HT1080 (cell line): ENCODE measurements at places on chromosomes 3 and 15.

DNA sequence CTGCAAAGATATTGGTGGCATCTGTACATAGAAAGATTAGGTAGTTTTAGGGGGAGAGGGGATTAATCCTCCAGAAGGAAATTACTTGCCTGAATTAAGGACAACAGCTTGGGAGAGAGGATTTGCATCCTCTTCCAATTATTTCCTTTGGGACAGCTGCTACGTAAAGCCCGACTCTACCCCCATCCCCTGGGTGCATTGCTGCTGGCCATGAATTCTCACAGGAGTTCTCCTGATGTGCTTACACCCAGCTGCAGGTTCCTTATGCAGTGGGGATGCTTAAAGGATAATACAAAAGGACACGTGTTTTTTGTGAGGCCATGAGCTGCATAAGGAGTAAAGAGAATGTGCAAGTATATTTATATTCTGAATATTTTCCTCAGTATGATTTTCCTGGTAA is 132.3 kb downstream of the VPS8 start:
- no peak for DNase-seq

GRCh38 chr3:17840651-17841050 is 98.2 kb upstream of the TBC1D5 start:
- no peak for DNase-seq

DNA sequence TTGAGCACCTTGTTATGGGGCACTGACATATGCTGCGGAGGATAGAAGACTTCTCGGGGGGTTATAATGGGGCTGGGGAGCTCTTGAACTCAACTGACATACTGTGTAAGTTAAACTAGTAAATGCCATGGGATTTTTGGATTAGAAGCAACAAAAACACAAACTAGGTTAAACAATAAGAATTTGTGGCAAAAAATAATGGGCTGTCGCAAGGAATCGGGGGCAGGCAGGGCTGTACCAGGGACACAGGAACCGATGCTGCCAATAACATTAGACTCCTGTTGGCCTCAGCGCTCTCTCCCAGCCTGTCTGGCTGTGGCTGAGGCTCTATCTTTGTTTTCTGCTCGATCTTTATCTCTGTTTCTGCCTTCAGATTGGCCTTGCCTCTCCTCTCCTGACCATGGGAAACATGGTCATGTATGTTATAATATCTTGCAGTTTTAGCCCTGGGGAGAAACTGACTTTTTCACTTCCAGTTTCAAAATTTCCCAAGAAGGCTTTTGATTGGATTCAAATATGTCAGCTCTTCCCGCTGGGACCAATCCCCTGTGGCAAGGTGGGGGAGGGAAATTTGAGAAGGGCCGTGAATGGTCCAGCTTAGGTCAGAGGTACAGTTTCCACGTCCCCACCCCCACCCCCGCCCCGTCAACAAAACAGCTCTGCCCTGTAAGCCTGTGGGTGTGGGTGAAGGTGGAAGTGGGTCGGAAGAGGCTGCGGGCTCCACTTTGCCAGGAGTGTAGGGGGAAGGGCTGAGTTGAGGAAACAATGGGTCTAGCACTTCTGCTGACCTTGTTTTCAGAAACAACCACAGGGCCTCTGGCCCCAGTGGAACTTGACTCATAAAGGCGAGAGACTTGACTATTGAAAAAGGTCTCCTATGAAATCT is 161.1 kb upstream of the TBL1XR1 start:
- DNase-seq: peak; percentile 99

DNA sequence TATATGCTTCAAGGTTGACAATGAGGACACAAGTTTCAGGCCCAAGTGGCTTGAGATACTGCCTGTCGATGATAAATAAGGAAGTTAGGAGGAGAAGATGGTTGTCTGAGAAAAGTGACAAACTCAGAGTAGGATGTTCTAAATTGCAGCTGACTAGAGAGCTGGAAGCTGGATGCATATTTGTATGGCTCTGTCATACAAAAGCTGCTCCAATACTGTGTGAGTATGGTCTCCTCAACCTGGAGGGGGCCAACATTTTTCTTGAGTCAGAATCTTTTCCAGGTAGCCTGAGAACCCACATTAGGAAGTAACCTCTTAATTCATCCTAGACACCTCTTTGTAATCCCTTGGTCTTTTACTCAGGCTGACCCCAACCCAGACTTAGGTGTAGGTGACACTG is 28.4 kb upstream of the TPRG1 start:
- DNase-seq: peak; percentile 37

GRCh38 chr3:141447383-141447782 is 39.4 kb upstream of the RASA2 start:
- DNase-seq: no peak

- DNase-seq: no peak
These were observed 13.7 kb upstream of the PTPRG start for GRCh38 chr3:61547625-61548024.

DNA sequence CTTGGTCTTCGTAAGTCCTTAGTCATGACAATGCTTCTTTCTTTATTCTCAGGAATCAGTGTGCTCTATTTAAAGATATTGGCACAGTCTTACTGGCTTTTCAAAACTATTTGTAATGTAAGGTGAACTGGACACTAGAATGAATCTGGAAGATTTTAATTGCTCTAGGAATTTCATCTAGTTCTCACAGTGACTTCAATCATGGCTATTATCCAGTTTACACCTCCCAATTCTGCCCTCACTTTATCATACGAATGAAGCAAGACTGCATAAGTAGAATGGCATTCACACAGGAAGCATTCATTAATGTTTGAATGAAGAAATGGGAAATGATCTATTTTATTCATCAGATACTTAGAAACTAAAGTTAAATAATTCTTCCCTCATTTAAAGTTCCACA is 26.7 kb upstream of the DRD3 start:
- no peak for DNase-seq

DNA sequence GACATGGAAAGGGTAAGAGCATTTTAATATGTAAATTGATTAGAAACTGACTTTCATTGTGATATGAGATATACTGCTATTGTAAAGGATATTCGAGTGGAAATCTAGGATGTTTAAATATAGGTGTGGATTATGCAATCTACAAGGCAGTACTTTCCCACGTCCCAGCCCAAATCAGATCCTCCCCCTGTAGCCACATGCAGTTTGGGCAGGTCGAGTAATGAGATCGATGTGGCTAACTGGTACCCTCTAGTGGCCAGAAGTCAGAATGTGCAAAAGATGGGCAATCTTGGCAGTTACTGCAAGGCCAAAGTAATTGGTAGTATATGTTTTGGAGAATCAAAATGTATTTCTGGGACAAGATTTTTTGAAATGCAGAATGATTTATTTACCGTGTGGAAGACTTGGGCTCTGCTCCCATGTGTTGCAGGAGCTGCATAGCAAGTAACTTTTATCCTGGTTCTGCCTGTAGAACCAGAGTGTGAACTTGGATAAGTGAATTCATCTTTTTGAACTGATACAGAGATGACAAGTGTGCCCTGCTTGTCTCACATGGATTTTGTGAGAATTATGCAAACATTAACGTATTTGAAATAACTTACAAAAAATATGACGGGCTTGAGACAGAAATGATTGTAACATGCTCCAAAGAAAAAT is 94.5 kb upstream of the ADAMTSL3 start:
- DNase-seq: peak; percentile 57

DNA sequence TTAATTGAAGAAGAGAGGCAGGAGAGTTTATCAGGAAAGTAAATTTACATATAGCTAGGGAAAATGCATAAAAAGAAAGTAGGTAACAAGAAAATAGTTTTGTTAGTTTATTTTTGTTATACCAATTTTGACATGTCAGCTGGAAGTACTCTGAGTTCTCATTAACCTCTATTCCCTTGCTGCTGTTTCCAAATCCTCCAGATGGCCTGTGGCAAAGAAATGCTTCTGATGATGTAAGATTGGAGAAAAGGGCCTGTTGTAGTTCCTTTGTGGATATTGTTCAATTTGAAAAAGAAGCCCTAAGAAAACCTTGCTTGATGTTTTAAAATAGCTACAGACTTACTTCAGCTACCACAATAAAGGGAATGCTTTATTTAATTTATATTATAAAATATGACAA is 192.9 kb upstream of the SLITRK3 start:
- DNase-seq: no peak

DNA sequence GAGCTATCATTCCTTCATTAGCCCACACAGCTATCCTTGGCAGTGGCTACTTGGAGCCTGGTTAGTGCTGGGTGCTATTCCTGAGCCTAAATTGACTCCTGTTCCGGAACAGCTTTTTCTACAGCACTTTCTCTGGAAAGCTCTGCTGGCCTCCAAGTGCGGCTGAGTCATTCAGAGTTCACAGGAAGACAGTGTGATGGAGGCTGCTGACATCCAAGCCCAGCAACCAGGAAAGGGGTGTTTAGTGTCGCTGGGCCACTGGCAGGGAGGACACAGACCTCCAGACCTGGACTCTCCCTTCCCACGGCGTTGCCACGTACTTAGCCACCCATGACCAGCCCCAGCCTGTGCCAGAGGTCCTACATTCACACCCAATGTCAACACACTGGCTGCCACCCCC is 28.7 kb downstream of the CACNA2D2 start:
- DNase-seq: peak; percentile 59

- peak; percentile 39 for DNase-seq
These were observed 87.3 kb upstream of the SNRK start for GRCh38 chr3:43198791-43199644.

DNA sequence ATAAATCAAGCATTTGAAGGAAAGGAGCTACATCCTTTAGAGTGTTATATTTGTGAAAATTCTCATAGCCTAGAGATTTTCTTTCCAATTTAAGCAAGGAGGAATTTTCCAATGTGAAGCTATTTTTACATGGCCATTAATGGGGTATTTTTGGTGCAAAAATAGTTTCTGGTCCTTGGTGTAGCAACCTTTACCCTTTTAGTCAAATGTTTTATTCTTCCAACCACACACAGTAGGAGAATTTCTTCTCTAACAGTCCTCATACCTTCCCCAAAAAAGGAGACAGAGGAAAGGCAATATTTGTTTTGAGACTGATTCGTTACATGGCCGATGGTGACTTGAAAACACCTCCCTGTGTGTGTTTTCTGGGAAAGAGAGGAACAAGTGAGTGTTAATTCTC is 261.2 kb downstream of the PTPRG start:
- no peak for DNase-seq

DNA sequence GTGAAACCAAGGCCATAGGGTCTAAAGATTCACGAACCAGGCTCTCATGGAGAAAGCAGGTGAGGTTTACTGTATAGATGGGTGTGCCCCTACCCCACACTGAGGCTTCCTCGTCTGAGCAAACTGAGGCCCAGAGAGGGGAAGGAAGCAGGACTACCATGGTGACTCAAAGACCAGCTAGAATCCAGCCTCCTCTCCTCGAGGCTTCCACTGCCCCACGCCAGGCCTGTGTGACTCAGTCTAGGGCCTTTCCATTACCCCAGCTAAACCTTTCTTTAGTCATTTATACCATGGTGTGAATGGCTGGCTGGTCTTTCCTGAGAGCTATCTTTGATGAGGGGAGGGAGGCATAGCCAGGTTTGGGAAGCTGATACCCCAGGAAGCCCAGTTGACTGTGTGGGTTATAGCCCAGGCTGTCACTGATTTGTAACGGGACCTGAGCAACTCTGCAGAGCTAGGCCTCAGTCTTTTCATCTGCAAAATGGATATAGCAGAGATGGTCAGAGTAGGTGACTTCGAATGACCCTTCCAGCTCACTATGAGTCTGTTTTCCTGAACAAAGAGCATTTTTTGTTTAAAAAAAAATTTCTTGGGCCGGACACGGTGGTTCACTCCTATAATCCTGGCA is 3.0 kb upstream of the RHO start:
- DNase-seq: peak; percentile 75
